Activated CD4-positive, alpha-beta T cell treated with anti-CD3 and anti-CD28 coated beads, Interleukin-2, amount 50 U/mL, for 24 hours (primary cell): ENCODE measurements at places on chromosomes 6 and 20.

DNA sequence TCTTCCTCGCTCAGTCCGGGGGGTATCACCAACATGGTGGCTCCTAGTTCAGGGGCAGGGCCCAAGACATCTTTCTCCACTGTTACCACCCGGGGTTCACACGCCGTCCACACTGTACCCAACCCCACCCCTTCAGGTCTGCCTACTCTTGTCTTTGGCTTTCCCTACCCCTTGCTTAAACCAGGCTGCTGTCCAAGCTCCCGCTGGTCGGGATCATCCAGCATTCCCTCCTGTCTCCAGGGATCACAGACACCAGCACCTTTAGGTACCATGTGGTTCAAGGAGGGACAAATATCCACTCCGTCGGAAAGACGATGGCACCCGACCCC, 395 bp downstream of the NELFE start:
- DNase-seq: no peak

DNA sequence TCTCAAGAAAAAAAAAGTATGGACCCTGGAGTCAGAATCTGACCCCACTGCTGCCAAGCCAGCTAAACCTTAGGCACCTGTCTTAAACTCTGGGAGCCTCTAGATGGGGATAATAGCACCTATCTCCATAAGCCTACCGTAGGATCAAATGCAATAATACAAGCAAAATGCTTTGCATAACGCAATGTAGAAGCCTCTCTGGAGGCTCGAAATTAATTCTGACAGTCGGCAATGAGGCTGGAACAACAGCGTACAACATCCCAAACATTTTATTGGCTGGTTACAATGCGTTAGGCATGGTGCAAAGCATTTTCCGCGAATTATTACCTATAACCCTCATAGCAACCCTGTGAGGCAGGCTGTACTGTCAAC, 521 bp downstream of the CDK5RAP1 start:
- DNase-seq: no peak

- DNase-seq: no peak
These were observed 30.2 kb upstream of the GGTLC1 start for GRCh38 chr20:24018796-24019195.

DNA sequence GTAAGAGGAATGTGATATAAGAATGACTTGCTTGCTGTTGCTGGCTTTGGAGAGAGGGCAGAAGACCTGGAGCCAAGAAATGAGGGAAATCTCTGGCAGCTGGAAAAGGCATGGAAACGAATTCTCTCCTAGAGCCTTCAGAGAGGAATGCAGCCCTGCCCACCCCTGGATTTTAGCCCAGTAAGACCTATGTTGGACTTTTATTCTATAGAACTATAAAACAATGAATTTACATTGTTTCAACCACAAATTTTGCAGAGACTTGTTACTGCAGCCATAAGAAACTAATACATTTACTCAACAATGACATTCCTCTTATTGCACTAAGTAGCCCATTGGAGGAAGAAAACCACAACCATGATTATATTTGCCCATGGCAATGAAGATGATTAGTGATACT, 39.5 kb upstream of the PREP start:
- no peak for DNase-seq

DNA sequence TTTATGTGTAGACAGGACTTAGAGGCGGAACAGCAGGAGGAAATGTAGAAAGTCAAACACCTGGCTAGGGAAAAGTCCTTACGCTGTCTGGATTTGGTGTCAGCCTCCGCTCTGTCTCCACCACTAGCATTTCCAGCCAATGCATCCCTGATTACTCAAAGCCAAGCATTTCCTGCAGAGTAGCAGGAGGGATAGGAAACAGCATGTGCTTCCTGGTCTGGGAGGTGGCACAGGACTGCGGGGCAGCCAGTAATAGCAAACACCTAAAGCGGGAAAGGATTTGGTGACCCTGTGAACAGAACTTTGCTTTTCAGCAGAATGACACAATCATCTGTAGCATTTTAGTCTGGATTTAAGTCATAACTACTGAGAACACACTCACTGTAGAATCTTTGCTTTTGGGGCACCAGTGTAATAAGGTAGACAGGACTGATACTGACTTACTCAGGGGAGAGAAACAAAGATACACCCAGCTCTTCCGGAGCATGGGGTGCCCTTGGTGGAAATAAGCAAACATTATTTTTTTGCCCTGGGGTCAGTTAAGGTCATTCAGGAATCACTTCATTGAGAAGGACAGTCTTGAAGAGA, 133.3 kb upstream of the AHI1 start:
- DNase-seq: no peak

- DNase-seq: peak; percentile 88
These were observed 8.7 kb upstream of the AP5S1 start for GRCh38 chr20:3811467-3812258.

GRCh38 chr6:133399426-133399825, 158.3 kb downstream of the EYA4 start:
- DNase-seq: no peak

- no peak for DNase-seq
These were observed 165.9 kb downstream of the SOBP start for GRCh38 chr6:107655864-107656263.

DNA sequence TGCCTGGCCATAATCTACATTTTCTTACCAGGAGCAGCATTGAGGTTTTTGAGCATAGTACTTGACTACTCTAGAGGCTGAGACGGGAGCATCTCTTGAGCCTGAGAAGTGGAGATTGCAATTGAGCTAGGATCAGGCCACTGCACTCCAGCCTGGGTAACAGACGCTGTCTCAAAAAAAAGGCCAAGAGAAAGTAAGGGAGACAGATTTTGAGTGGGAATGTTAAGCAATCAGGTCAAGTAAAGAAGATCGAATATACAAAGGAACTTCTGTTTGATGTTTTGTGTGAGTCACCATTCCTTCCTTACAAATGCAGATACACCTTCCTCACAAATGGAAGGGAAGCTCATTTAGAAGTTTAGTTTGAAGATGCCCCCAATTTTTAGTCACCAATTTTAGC, 4.4 kb downstream of the PNRC1 start:
- DNase-seq: no peak

GRCh38 chr6:74091136-74091793, 395.3 kb downstream of the CD109 start:
- DNase-seq: no peak

DNA sequence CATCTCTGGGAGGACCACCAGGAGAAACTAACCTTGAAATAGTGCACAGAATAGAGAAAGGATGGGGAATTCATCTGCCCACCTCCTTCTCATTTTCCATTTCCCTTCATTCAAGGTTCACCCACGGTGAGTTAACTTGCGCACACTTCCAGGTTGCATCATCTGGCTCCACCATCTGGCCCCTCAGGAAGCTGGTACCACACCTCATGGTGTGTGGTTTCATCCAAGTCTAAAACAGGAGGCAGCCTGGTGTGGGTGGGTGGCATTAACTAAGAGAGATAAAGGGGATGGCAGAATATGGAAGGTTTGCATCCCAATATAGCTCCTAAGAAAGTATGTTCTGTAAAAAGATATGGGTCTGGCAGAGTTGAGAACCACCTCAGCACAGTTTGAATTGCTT, 3.8 kb downstream of the ZNF334 start:
- DNase-seq: no peak

DNA sequence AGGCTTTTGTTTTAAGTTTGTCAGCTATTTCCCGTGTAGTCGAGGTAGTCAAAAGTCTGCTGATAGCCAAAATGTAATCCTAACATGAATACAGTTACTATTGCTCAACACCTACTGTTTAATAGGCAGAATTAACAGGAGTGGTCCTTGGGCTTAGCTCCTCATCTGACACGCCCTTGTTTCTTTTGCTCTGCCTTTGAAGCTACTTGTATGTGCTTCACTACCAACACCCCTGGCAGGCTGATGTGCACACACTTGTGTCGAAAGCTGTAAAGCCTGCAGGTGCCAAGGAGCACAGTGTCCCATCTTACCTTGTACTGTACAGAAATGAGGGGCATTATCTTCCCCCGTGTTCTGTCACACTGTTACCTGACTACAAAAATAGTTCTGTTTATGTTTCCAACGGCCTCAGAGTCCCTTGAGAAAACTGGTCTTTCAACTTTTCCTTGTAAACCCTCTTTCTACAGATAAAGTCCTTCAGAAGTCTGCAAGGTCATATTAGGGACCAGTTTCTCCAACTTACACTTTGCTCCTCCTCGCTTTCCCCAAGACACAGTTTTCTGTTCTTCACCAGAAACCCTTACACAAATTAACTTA, 9.3 kb downstream of the SDHAF4 start:
- DNase-seq: no peak

GRCh38 chr6:143191361-143191760, 130.7 kb downstream of the AIG1 start:
- no peak for DNase-seq

DNA sequence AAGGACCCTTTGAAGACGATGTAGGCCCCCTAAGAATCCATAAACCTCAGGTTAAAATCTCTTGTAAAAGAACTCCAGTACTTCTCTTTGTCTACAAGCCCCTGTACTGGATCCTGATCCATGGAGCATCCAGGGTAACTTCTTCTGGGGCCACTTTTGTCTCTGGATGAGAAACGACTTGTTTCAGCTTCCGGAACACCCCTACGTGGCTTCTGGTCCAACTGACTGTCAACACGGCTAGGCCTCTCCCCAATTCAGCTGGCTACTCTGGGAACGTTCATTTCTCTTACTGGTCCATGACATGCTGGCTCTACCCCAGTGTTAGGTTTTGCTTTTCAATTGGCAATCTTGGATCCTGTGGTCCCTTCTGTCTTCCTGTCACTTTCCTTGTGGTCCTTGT, 198.0 kb downstream of the BACH2 start:
- no peak for DNase-seq

GRCh38 chr20:49460916-49461315, 21.6 kb downstream of the KCNB1 start:
- no peak for DNase-seq

DNA sequence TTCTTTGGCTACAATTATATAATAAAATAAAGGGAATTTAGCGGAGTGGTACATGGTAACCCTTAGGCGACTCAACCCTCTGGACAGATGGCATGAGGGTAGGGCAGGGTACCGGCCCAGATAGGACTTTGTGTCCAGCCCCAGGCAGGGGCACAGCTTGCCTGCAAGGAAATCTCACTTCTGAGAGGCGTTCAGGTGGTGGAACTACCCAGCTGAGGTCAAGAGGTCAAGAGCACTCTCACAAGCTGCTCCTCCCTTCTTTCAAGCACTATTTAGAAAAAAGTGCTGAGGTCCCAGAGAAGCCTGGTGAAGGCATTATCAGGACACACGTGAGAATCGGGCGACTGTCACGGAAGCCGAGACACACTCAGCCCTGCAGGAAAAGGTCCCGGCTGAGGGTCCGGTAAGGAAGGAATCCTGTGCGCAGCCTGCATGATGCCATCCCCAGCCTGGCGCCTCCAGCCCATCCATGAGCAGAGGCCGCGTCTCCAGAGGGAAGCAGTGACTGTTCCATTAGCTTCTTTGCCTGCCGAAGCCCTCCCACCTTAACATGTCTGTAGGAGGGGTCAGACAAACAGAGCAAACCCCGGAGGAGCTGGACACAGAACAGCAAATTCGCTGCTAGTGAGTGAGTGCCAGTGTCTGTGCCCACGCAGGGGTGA, 54.8 kb downstream of the WDR27 start:
- DNase-seq: no peak

- no peak for DNase-seq
These were observed 164.2 kb upstream of the SUPT3H start for GRCh38 chr6:45541934-45542333.

- no peak for DNase-seq
These were observed 16.3 kb upstream of the OR2B6 start for GRCh38 chr6:27940766-27941165.

- peak; percentile 48 for DNase-seq
These were observed 10.9 kb upstream of the LPIN3 start for GRCh38 chr20:41329435-41330342.

DNA sequence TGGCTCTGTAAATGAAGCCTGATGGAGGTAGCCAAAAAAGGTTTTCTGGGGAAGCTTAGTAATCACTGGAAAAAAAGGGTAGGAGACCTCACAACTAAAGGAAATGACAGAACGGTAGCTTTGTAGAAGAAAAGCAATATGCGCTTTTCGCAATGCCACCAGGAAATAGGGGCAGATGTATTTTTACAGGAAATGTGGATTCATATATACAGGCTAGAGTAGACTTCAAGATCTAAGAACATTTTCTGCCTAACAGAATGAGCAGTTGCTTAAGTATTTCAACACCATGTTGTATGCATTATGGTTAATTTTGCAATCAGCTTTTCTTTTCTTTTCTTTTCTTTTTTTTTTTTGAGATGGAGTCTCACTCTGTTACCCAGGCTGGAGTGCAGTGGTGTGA, 219.6 kb downstream of the CD83 start:
- DNase-seq: no peak

- no peak for DNase-seq
These were observed 126.2 kb downstream of the RNF144B start for GRCh38 chr6:18513253-18513798.

GRCh38 chr20:18388860-18389259, 78.0 kb downstream of the DZANK1 start:
- no peak for DNase-seq

DNA sequence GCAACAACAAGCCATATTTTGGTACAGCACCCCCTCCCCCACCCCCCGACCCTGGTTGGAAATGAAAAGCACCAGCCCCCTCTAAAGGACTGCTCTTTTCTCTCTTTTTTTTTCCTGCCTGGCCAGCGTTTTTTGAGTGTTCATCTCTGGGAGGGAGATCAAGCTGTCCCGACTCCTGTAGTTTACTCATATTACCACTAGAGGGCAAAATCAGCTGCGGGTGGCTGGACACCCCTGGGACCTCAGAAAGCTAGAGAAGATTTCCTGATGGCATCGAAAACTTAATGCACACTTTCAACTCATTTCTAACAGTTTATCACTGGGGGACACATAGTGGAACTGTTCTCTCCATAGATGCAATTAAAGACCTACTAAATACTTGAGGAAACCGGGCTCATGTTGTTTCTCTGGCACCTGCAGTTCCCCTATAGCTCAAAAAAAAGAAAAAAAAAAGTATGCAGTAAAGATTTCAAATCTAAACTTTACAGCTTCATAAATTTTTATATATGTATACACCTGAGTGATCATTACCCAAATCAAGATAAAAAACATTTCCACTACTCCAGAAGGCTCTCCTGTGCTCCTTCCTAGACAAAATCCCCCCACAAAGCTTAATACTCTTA, 24.4 kb downstream of the CNBD2 start:
- DNase-seq: no peak

- DNase-seq: no peak
These were observed 9.7 kb upstream of the GCNT2 start for GRCh38 chr6:10511477-10511876.

- no peak for DNase-seq
These were observed 19.4 kb upstream of the TUBB2A start for GRCh38 chr6:3176562-3177355.
